ENCODE measurements at places on chromosomes 4 and X.

DNA sequence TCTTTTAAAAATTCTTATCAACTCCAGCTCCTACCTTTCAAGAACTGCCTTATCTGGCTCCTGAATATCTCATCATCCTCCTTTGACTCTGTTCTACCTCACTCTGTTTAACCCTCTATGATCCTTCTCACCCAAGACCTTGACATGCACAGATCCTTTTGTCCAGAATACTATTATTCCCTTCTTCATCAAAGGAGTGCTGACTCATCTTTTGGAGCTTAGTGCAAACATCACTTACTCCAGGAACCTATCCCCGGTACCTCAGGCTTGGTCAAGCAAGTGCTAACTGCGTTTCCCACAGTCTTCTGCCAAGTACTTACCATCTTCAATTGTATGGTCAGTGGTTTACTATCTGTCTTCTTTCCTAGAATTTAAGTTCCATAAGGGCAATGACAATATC, 96.0 kb downstream of the PAPSS1 start:
- no peak for DNase-seq

- peak; percentile 58 for DNase-seq
Measured at GRCh38 chrX:153687121-153688039, at the start of gene SLC6A8. Gene SLC6A8 (plus strand): TSS chrX:153687926. CDS start chrX:153688575, 649 bp downstream.

- DNase-seq = no peak
Measured at GRCh38 chrX:20228245-20228644, 38.5 kb downstream of the RPS6KA3 start.

- no peak for DNase-seq
Measured at GRCh38 chrX:857376-857775, 226.8 kb downstream of the SHOX start.

GRCh38 chr4:86894455-86894854, 2.2 kb upstream of the C4orf36 start:
- DNase-seq = no peak

DNA sequence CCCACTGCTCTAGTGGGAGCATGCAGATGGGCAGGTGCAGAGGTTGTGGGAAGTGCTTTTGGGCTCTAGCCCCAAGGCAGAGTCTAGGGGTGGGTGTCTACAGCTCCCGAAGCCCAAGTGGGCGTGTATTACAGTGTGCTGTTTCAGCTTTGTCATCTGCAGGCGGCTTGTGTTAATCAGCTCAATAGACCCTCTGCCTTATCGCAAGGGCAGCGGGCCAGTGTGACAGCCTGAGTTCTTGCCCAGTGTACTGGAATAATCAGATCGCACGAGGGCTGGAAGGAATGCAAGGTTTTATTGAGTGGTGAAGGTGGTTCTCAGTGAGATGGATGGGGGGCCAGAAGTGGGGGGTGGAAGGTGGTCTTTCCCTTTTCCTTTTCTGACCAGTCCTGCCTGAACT, 529.4 kb upstream of the AMOT start:
- DNase-seq = no peak

DNA sequence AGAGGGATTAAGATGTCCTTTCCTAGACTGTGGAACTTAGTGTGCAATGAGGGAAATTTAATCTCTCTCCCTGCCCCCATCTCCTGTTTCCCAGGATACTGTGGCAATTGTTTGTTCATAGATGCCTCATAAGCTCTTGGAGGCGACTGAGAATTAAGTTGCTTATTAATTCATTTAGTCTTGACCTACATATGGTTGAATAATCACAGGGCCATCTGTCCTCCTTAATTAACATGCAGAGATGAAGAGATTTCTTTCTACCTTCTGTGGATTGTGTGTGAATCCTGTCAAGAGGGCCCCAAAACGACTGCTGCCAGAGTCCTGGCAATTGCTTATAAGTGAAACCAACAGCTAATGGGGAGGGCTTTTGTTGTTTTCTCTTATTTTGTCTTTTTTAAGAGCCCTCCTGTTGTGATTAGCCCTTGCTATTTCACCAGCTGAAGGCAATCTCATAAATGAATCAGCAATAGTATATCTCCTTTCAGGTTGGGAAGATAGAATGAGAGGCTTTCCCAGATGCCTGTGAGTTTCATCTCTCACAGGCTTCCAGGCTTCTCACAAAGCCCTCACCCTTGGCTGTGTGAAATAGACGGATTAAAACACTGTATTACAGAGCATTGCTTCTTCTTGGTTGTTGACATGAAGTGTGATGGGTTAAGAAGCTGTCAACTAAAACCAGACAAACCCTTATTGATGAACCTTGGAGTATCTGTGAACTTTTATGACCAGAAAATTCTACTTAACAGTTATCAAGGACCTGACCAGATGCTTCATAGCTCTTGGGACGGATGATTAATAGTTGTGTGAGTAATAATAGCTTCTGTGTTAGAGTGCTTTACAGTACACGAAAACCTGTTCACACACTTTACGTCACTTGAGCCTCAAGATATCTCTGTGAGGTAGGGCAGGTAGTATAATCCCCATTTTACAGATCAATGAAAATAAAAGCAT, 58.5 kb downstream of the PGRMC2 start:
- DNase-seq = no peak

DNA sequence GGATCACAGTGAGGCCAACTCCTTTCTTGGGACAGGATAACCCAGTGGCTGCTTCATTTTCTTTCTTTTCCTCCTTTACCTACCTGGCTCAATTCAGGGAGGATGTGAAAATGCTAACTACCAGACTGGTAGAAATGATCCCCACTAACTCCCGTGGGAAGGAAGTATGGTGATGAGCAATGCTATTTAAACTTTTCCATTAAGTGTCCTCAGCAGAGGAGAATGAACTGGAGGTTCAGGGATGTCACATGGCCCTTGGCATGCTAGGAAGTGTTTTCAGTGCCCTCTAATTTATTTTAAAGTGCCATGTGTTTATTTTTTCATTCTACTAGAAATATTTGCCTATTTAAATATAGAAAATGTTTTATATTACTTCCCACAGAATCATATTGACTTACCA, 363.9 kb downstream of the PPP3CA start:
- no peak for DNase-seq

- DNase-seq = no peak
Measured at GRCh38 chrX:71536285-71536684, 3.4 kb downstream of the OGT start.

All from NCI-H2227 treated with DMSO at 0.1 percent for 48 hours (cell line).